Amniotic stem cell (primary cell): ENCODE measurements at places on chromosomes 13 and 19.

GRCh38 chr13:92460479-92460878, 766.1 kb upstream of the GPC6 start:
- DNase-seq = no peak

GRCh38 chr13:44089452-44089851, 209.7 kb downstream of the LACC1 start:
- no peak for DNase-seq

DNA sequence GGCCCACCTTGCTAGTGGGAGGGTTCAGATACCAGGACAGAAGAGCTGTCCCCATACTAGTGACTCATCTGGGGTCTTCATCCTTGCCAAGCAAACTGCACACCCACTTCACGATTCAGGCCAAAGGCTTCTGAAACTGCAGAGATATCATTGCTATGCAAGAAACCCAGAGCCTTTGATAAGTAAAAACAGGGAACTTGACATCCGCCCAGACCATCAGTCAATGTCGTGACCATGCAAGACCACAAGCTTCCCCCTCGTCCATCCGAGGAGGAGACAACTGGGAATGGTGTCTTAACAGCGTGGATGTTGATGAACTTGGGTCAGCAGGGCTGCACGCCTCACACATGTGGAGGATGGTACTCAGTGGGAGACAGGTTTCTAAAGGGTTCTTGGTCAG, 58.0 kb downstream of the ABCC4 start:
- no peak for DNase-seq

DNA sequence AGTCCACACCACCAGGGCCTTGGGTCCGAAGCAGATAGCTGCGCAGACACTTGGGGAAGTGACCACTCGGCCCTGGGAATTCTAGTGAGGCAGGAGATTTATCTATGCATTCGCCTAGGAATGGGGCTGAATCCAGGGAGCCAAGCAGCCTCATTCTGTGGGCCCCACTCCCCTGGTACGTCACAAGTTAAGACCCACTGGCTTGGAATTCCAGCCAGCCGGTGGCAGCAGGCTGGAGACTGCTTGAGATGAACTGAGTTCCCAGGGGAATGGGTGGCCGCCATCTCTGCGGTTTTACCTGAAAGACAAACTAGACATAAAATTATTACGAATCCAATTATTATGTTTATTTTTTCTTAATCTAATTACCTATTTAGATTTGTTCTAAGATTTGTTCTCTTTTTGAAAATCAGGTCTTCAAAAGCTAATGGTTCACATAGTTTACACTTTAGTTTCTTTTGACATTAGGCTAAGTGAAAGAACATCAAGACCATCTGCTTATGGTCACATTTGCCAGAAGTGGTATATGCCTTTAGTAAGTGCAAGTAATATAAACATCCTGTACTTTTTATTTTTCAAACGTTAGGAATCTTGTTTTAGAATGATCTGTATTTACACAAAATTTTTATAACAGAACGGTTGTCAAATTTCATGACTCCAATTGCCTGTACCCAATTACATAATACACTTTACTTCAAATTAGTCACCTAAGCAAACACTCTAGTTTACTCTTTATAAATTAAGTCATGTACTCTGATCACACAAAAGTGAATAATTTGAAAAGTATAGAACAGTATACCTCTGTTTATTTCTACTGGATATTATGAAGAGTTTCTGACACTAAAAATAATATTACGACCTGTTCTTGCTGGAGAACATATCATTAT, 74.4 kb downstream of the SLITRK6 start:
- DNase-seq = no peak

DNA sequence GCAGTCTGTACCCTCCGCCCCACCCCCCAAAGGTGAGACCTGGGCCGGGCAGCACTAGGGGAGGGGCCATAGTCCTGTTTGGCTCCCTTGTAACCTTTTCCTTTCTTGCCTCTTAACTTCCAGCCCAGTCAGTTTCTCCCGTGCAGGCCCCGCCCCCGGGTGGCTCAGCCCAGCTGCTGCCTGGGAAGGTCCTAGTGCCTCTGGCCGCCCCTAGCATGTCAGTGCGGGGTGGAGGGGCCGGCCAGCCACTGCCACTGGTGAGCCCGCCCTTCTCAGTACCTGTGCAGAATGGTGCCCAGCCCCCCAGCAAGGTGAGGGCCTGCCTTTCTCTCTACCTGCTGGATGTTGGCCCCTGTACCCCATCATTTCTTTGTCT, 10.5 kb upstream of the PRR19 start:
- DNase-seq = no peak

DNA sequence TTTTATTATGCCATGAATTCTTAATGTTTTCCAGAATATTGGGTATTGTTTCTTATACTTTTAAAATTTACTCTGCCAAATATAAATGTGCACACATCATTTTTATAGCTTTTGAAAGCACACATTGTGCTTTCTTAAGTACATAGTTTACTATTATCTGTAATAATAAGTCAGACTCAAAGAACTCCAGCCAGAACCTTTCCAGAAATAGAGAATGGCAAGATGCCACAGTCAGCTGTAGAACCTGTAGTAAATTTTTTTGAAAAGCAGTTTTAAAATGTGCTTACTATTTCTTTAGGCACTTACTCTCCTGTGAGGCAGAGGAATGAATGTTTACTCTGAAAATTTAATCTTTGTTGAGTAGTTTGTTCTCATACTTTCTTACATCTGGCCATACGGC, 1287.1 kb downstream of the PCDH9 start:
- no peak for DNase-seq

- peak; percentile 90 for DNase-seq
Measured at GRCh38 chr19:17947815-17948513, 15.1 kb downstream of the CCDC124 start.

GRCh38 chr19:41872775-41873647, 4.1 kb upstream of the CD79A start:
- no peak for DNase-seq

GRCh38 chr13:42821437-42821836, 40.1 kb downstream of the FAM216B start:
- no peak for DNase-seq

DNA sequence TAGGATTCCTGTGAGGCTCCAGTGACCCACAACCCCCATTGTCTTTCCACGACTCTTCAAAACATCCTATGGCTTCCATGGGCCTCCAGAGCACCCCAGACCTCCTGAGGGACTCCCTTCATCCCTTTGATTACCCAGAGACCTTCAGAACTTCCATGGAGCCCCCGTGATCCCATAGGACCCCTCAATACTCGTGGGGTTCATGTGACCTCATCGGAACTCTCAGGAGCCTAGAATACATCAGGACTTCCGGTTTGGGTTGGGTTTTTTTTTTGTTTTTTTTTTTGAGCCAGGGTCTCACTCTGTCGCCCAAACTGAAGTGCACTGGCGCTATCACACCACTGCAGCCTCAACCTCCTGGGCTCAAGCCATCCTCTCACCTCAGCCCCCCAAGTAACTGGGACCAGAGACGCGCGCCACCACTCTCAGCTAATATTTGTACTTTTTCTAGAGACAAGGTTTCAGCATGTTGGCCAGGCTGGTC, 774 bp downstream of the ALDH16A1 start:
- DNase-seq = no peak

DNA sequence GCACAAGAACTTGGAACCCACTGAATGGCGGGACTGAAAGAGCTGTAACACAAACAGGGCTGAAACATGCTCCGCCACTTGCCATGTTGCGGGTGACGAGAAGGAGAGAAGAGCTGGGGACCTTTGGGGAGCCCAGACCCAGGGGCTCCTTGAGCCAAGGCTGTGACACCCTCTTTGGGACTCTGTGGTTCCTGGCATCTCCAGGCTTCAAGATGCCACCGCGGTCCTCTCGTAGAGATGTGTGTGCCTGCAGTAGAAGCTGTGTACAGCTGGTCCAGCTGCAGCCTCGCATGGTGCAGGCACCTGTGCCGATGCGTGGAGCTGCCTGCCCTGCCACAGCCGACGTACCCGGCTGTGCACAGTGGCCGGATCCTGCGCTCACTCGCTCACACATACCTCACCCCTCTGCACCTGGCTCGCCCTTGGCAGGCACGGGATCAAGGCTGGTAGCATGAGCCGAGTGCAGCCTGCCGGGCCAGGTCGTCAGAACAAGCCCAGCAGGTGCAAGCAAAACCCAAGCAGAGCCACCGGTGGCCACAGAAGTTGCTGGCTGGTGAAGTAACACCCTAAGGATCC, 1385.8 kb downstream of the PCDH9 start:
- DNase-seq = no peak

GRCh38 chr13:44031555-44031954, 151.9 kb downstream of the LACC1 start:
- no peak for DNase-seq

DNA sequence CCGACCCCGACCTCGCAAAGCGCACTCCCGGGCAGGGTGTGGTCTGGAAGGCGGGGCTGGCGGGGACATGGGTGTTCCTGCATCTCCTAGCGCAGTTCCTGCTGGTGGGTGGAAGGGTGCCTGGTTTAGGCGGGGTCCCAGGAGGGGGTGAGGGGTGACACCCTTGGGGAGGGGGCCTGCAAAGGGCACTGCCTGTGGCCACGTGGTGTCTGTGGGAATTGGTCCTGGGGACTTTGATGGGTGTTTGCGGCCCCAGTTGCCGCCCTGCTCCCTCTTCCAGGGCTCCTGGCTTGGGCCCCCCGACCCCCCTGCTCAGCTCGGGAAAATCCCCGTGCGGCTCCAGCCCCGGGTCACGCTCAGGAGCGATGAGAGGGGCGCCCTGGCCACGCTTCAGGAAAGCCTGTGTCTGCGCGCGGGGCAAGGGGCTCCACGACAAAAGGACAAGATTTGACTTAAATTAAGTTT, 19.1 kb downstream of the WTIP start:
- DNase-seq = no peak
